ENCODE measurements at places on chromosomes 11 and 22. TPM values are rescaled to one million over a fixed set of nuclear protein-coding genes. Genes with fewer than 3 reads are reported as not detected.

DNA sequence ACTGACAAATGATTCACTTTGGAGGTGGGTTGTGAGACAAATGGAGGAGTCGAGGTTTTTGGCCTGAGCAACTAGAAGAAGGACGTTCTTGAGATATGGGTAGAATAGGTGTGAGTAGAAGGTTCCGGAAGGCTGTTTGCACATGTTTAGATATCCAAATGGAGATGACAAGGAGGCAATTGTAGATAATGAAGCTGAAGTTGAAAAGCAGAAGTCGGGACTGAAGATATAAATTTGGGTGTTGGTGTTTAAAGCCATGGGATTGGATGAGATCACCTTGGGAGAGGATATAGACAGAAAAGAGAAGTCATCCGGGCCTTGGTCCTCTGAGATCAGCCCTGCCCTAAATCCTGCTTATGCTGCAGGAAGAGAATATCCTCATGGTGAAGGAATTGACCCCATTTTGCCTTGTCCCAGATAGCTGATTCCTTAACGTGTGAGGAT is 75.5 kb upstream of the CD44 start:
- no peak for DNase-seq
- no peak overlapping the region for H3K27ac ChIP-seq
- H3K36me3 ChIP-seq = peaks cover 10% of the 10 kb centered on the region
- H3K4me1 ChIP-seq = peaks cover 31% of the 10 kb centered on the region

The HOATZ gene
- total RNA-seq = not detected

DNA sequence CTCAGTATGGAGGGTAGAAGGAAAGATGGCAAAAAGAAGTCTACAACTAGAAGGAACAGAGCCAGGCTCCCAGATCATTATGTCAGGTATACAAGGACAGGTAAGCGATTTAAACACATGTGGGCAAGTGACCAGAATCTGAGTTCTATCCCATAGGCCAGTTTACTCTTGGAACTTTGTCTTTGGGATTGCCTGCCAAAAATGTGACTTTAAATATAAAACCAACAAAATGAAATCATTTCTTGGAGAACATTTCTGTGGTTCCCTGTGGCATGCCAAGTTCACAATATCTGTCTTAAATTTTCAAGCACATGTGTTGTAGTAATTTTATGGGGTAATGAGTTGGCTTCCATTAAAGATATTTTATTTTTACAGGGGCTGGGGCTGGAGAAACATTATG is 141.0 kb downstream of the SLC17A6 start:
- no peak overlapping the region for H3K27ac ChIP-seq
- no peaks in the 10 kb centered on the region for H3K27me3 ChIP-seq
- H3K4me1 ChIP-seq = no peaks in the 10 kb centered on the region
- no peaks in the 10 kb centered on the region for H3K36me3 ChIP-seq
- no peak overlapping the region for H3K4me3 ChIP-seq

GRCh38 chr11:65008016-65008415 is 5.9 kb upstream of the ARL2 start:
- H3K27ac ChIP-seq = no peak overlapping the region
- no peak overlapping the region for H3K4me3 ChIP-seq
- DNase-seq = no peak

The OR52H1 gene
- 0.30 TPM for total RNA-seq

GRCh38 chr11:8190431-8190830 is 21.6 kb upstream of the RIC3 start:
- no peaks in the 10 kb centered on the region for H3K4me1 ChIP-seq
- H3K27me3 ChIP-seq = peaks cover 4% of the 10 kb centered on the region
- no peaks in the 10 kb centered on the region for H3K36me3 ChIP-seq
- DNase-seq = no peak

- no peaks in the 10 kb centered on the region for H3K4me1 ChIP-seq
- no peak overlapping the region for H3K4me3 ChIP-seq
- DNase-seq = no peak
Observed at GRCh38 chr11:16114978-16115871, 241.1 kb downstream of the SOX6 start.

GRCh38 chr11:36016263-36016662 is 72.4 kb downstream of the LDLRAD3 start:
- H3K27me3 ChIP-seq = peaks cover 8% of the 10 kb centered on the region
- no peak overlapping the region for H3K4me3 ChIP-seq
- no peaks in the 10 kb centered on the region for H3K4me1 ChIP-seq

The MRGPRG gene
- not detected for total RNA-seq

The POU2AF1 gene
- 35.2 TPM for total RNA-seq

DNA sequence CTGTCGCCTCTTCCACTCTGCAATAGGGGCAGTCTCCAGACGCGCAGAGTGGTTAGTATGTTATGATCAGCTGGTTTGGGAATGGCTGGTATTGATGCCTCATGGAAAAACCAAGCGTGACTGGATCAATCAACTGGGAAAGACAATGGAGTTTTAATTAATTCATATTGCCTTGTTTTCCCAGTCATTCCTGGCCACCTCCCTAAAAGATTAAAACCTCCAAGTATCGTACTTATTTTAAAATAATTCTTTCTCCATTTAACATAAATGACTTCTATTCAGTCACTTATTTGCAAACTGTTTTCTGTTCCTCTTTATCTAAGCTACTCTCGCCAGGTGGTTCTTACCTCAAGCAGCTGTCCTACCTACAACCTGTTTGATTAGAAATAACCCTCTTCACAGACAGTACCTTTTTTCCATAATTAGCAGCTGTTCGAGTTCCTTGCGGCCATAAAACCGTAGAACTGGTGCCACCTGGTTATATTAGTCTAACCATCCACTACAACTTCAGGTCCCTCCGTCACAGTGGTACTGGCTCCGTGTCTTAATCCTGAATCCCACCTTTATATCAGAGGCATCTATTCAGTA is 898 bp downstream of the ZNF215 start:
- peak overlapping the region; percentile 83 for H3K4me3 ChIP-seq
- H3K36me3 ChIP-seq = peaks cover under 1% of the 10 kb centered on the region
- peaks cover 35% of the 10 kb centered on the region for H3K4me1 ChIP-seq
- H3K27ac ChIP-seq = peak overlapping the region; percentile 47
- DNase-seq = no peak

GRCh38 chr11:112073941-112074811 is at the start of the genes NKAPD1 and PIH1D2:
Gene NKAPD1, plus strand, starts transcription at chr11:112074299. Its CDS starts 1,276 bp downstream, at chr11:112075575.
Gene PIH1D2, minus strand, starts transcription at chr11:112074017. Its CDS starts 843 bp downstream, at chr11:112073174.
- peaks cover 8% of the 10 kb centered on the region for H3K27me3 ChIP-seq
- peak within 1 kb of the TSS; percentile 94 for H3K4me3 ChIP-seq
- peaks cover 24% of the 10 kb centered on the region for H3K36me3 ChIP-seq
- H3K27ac ChIP-seq = peak within 1 kb of the TSS; percentile 92
- DNase-seq = peak; percentile 75

GRCh38 chr11:44789496-44789895 is 62.7 kb downstream of the TSPAN18 start:
- no peak for DNase-seq
- no peak overlapping the region for H3K4me3 ChIP-seq
- H3K4me1 ChIP-seq = no peaks in the 10 kb centered on the region

- no peak for DNase-seq
- H3K4me1 ChIP-seq = no peaks in the 10 kb centered on the region
- peaks cover 11% of the 10 kb centered on the region for H3K27me3 ChIP-seq
- H3K4me3 ChIP-seq = no peak overlapping the region
Observed at GRCh38 chr11:12792590-12792989, 118.4 kb downstream of the TEAD1 start.

DNA sequence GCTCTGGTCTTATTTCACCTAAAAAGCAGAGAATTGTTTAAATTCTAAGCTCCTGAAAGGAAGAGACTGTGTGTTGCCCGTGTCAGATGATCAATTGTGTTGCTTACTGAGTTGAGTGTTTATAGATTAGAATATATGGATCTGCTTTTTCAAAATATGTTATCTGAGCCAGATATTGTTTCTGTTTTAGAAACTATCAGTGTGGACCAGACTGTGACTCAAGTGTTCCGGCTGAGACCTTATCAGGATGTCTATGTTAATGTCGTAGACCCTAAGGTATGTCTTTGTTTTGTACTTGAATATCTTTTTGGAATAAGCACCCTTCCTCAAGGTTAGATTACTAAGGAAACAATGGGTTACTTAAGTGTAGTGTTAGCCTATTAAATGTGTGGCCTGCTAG is 11.0 kb downstream of the DEPDC5 start:
- peak overlapping the region; percentile 14 for H3K27ac ChIP-seq
- peaks cover 54% of the 10 kb centered on the region for H3K36me3 ChIP-seq
- H3K4me1 ChIP-seq = peaks cover 4% of the 10 kb centered on the region

The OR52M1 gene
- total RNA-seq = not detected

The DDIAS gene
- total RNA-seq = 18.2 TPM

DNA sequence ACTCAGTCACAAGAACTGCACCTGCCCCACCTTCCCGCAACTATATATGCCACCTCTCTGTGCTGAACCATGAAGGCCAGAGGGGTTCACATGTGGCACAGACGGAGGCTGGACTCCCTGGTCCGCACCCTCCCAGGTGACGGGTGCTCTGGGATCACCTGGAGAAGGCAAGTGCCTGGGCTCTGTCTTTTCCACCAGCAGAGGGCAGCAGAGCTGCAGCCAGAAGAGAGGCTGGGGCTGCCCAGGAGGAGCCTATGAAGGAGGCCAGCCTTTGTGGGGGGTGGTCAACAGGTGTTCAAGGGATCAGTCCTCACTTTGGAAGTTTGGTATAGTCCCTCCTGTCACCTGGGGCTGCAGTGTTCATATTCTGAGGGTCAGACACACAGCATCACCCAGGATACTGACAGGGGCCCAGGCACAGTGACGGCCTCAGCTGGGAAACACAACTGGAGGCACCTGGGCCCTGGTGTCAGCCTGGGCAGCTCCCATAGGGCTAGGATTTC is 39.2 kb upstream of the IGLL5 start:
- peak; percentile 53 for DNase-seq
- no peak overlapping the region for H3K4me3 ChIP-seq
- H3K36me3 ChIP-seq = no peaks in the 10 kb centered on the region
- peaks cover 42% of the 10 kb centered on the region for H3K27me3 ChIP-seq
- H3K4me1 ChIP-seq = peaks cover 2% of the 10 kb centered on the region
- H3K27ac ChIP-seq = no peak overlapping the region

DNA sequence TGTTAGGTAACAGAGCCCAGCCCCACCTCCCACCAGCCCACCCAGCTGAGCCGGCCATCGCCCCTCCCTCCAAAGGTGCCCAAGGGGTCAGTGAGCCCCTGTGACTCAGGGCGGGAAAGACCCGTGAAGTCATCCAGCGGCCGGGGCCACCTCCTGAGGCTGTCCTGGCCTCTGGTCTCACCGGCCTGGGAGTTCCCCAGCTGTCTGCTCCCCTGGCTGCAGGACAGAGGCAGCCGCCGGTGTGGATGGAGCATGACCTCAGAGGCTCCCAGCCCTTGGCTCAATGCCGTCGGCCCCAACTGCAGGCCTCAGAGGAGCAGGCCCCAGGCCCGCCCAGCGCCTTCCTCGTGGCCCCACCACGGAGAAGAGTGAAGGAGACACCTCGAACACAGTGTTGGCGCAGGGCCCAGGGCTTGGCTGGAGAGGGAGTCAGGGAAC is 28.7 kb downstream of the RPL3 start:
- no peaks in the 10 kb centered on the region for H3K36me3 ChIP-seq
- DNase-seq = no peak

- no peaks in the 10 kb centered on the region for H3K4me1 ChIP-seq
- no peak overlapping the region for H3K27ac ChIP-seq
- no peak for DNase-seq
- H3K36me3 ChIP-seq = no peaks in the 10 kb centered on the region
- no peaks in the 10 kb centered on the region for H3K27me3 ChIP-seq
Observed at GRCh38 chr11:99424313-99425084, 403.8 kb downstream of the CNTN5 start.

The TM7SF2 gene
- 36.9 TPM for total RNA-seq

The TYR gene
- total RNA-seq = not detected

The CDPF1 gene
- 7.7 TPM for total RNA-seq

GRCh38 chr11:69251639-69252489 is 42.1 kb upstream of the MYEOV start:
- H3K4me3 ChIP-seq = no peak overlapping the region
- DNase-seq = no peak
- H3K27me3 ChIP-seq = peaks cover 4% of the 10 kb centered on the region
- no peaks in the 10 kb centered on the region for H3K36me3 ChIP-seq
- no peaks in the 10 kb centered on the region for H3K4me1 ChIP-seq
- H3K27ac ChIP-seq = no peak overlapping the region

- peaks cover 10% of the 10 kb centered on the region for H3K36me3 ChIP-seq
- no peaks in the 10 kb centered on the region for H3K4me1 ChIP-seq
- DNase-seq = no peak
- H3K27ac ChIP-seq = no peak overlapping the region
- H3K27me3 ChIP-seq = no peaks in the 10 kb centered on the region
Observed at GRCh38 chr11:17978553-17979287, 34.1 kb downstream of the SERGEF start.

DNA sequence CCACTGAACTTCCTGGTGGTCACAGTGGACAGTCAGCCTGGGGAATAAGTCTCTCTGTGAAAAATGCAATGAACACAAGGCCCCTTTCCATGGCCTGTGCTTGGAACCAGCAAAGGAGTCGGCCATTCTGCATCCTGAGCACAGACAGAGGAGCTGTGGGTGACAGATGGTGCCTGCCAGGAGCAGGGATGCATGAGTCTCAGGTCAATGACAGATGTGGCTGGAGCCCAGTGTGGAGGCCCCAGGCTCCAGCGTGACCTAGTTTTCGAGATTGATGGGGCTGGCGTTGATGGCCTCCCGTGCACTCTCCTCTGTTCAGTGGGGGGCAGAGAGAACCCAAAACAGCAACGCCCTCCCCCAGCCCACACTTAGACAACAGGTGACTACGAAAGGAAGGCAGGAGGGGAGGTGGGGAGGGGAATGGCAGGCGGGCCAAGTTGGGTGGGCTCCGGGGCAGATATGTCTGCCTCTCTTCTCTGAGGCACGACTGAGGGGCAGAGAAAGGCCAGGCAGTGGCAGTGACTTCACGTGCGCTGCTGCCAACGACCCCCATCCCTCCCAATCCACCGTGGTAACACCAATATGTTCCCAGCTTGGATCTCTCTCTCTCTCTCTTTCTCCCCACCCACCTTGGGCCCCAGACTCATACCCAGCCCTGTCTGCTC is 34.4 kb upstream of the CD5 start:
- H3K27me3 ChIP-seq = no peaks in the 10 kb centered on the region
- peak overlapping the region; percentile 12 for H3K27ac ChIP-seq
- no peak overlapping the region for H3K4me3 ChIP-seq
- peaks cover 86% of the 10 kb centered on the region for H3K4me1 ChIP-seq
- DNase-seq = no peak
- H3K36me3 ChIP-seq = peaks cover 93% of the 10 kb centered on the region

- H3K27ac ChIP-seq = no peak overlapping the region
- H3K4me3 ChIP-seq = no peak overlapping the region
- H3K36me3 ChIP-seq = no peaks in the 10 kb centered on the region
Observed at GRCh38 chr11:16239141-16240105, 116.9 kb downstream of the SOX6 start.

- H3K36me3 ChIP-seq = peaks cover 12% of the 10 kb centered on the region
- H3K27ac ChIP-seq = no peak overlapping the region
- H3K4me1 ChIP-seq = no peaks in the 10 kb centered on the region
- H3K4me3 ChIP-seq = no peak overlapping the region
- DNase-seq = no peak
- no peaks in the 10 kb centered on the region for H3K27me3 ChIP-seq
Observed at GRCh38 chr11:129657866-129658525, 157.7 kb upstream of the TMEM45B start.

The ESAM gene
- 0.23 TPM for total RNA-seq

GRCh38 chr11:127640561-127641451 is 640.2 kb upstream of the KIRREL3 start:
- H3K4me1 ChIP-seq = no peaks in the 10 kb centered on the region
- DNase-seq = no peak
- no peaks in the 10 kb centered on the region for H3K27me3 ChIP-seq
- no peak overlapping the region for H3K27ac ChIP-seq
- no peak overlapping the region for H3K4me3 ChIP-seq
- no peaks in the 10 kb centered on the region for H3K36me3 ChIP-seq
